ENCODE measurements at places on chromosomes 1 and 21. TPM values are rescaled to one million over a fixed set of nuclear protein-coding genes. Genes with fewer than 3 reads are reported as not detected.

- no peak for DNase-seq
These were observed 10.7 kb upstream of the FHAD1 start for GRCh38 chr1:15236321-15236721.

DNA sequence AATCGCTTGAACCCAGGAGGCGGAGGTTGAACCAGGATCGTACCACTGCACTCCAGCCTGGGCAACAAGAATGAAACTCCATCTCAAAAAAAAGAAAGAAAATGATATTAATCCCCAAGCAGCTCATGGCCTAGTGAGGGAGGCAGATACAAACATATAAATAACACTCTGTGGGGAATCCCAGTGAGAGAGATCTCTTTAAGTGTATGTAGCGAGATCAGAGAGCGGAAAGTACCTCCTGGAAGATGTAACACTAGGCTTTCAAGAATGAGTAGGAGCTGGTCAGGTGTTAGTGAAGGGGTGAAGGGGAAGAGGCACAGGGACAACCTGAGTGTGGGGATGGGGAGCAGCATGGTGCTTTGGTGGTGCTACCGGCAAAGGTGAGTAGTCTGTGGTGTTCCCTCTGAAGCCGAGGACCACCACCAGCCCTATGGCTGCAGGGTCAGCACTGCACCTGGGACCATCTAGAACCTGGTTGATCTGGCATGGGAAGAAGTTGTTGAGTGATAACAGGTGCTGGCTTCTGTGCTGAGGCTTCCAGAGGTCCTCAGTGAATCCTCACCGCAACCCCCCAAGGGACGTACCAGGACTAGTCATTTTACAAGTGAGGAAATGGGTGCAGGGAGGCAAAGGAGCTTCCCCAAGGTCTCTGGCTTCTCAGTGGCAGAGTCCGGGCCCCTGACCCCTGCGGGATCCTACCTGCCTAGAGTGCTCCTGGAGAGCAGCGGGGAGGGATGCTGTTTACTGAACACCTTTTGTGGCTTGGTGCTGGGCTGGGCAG lies 367.6 kb upstream of the VAMP3 start:
- DNase-seq = peak; percentile 21

Gene LCE2B
- not detected for total RNA-seq

Gene CLCA4
- total RNA-seq = not detected

GRCh38 chr1:25845664-25846063 lies 13.6 kb downstream of the AUNIP start:
- no peak for DNase-seq

DNA sequence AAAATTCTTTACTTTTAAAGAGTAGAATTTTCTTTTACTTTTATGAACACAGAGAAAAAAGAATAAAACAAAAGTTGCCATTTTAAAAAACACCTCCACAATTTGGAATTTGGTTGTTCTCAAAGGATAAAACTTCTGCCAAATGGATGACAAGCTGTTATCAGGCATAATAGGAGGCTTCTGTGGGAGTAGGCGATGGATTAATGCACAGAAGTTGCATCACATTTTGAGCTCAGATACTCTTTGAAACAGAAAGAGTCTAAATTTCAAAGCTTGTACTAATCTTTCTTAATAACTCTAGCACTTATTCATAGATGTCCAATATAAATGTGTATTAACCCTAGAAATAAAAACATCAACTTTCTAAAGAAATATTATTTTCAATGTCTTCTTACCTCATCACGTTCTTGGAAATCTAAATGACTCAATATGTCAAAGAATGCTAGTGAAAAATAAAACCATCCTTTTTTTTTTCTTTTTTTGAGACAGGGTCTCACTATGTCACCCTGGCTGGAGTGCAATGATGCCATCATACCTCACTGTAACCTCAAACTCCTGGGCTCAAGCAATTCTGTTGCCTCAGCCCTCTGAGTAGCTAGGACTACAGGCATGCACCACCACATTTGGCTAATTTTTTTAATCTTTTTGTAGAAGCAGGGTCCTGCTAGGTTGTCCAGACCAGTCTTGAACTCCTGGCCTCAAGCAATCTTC lies 112.8 kb upstream of the USP25 start:
- no peak for DNase-seq

Gene ANKRD35
- 1.1 TPM for total RNA-seq
